ENCODE measurements at places on chromosomes 4 and X.

- no peak for DNase-seq
Observed at GRCh38 chr4:70713453-70714078, 8.2 kb upstream of the RUFY3 start.

DNA sequence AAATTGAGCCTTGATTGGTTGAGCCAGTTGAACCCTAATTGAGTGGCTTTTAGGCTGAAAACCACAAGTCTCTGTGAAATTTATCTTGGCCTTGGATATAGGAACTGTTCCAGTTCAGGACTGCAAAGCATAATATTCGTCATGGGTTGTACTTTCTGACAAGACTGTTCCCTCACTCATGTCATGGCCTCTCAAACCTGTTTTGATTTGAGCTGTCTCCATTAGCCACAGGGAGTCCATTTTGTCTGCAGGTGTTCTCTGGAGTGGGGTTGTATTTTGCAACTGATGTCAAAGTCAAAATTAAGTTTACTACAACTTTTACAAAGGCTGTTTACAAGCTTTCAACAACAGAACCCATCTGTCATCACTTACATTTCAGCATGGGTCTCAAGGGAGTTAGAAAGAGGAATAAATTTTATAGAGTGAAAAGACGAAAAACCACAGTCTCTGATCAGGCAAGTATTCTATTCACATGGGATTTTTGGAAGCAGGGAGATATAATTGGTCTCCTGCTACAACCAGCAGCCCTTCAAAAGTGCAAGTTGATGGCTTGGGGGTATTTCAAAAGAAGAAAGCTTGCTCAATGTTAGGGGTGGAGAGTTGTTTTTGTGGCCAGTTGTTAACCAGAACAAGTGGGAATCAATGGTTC, 1716.3 kb downstream of the C4orf33 start:
- no peak for DNase-seq

DNA sequence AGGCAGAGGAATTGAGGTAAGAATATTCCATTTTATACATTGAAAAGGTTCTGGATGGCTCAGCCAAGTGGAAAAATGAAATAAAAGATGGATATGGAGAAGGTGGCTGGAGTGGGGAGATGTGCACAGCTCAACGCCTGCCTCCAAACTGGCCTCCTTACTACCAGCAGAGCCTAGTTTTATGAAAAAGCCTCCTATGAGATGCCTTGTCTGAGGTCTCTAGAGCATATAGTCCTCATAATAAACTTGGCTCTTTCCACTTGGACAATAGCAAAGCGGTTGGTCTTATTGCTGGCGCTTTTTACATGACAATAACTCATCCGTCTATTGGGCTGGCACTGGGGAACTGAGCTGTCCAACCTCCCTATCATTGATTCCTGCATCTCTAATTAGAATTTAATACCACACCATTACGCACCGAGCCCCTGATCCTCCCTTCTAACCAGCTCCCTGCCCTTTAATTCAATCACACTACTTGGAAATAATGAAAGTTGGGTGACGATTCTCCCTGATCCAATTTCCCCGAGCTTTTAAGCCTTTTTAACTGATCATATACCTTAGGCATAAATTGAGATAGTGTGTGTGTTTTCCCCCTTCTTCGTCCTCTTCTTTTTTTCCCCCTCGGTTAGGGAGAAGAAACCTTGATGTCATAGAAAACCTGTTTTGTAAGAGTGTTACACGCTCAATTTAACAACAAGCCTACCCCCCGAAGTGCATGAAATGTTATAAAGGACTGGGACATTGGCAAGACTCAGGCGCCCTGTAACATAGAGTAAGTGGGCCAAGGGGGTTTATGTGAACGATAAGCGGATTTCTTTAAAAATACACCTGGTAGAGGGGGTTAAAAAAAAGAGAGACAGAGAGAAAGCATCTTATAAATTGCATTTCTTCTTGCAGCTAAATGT, at the start of gene PHOX2B:
TSS of gene PHOX2B (minus strand) at position 155 of the 905 bp plus-strand sequence. CDS start at position 40, 115 bp downstream.
- peak; percentile 62 for DNase-seq

DNA sequence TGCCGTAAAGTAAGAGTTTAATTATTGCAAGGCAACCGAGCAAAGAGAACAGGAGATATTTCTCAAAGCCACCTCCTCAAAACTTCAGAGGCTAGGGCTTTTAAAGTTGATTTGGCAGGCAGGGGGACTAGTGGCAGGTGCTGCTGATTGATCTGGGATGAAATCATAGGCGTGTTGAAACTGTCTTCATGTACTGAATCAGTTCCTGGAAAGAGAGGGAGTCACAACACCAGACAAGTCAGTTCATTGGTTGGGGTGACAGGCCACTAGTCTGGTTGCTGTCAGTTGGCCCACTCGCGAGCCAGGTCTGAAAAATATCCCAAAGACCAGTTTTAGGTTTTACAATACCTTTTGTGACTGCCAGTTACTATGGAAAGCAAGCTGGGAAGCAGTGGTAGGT, 10.8 kb upstream of the VCX3A start:
- DNase-seq = no peak

GRCh38 chrX:91137883-91138282, 296.8 kb upstream of the PABPC5 start:
- DNase-seq = no peak

DNA sequence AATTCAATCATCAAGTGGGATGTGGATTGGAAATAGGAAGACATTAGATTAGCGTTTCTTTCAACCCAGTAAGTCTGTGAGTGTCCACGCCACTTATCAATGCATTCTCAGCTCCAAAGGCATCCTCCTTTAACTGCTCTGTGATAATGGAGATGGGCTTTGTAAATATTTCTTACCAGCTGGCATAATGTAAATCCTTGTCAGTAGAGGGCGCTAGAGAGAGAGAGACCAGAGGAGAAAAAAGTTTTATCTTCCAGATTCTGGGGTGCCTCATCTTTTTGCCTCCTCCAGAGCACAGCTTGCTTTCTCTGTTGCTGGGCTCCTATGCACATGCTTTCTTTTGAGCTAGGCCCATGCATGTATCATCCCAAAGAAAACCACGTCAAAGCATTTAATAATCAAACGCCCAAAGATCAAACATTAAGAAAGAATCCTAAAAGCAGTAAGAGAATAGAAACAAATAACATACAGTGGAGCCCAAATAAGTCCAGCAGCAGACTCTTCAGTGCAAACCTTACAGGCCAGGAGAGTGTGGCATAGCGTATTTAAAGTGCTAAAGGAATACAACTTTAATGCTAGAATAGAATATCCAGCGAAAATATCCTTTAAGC, 9.6 kb upstream of the MTMR1 start:
- DNase-seq = no peak

GRCh38 chr4:121594796-121595526, 101.8 kb downstream of the ANXA5 start:
- no peak for DNase-seq
